ENCODE measurements at places on chromosomes 6 and 20.
A peak's percentile ranks its signal among the peaks of the same experiment; 100 is the strongest.

- DNase-seq = no peak
These were observed 47.1 kb downstream of the SNAI1 start for GRCh38 chr20:50029697-50030461.

GRCh38 chr6:153778216-153778615 lies 260.8 kb upstream of the OPRM1 start:
- no peak for DNase-seq

DNA sequence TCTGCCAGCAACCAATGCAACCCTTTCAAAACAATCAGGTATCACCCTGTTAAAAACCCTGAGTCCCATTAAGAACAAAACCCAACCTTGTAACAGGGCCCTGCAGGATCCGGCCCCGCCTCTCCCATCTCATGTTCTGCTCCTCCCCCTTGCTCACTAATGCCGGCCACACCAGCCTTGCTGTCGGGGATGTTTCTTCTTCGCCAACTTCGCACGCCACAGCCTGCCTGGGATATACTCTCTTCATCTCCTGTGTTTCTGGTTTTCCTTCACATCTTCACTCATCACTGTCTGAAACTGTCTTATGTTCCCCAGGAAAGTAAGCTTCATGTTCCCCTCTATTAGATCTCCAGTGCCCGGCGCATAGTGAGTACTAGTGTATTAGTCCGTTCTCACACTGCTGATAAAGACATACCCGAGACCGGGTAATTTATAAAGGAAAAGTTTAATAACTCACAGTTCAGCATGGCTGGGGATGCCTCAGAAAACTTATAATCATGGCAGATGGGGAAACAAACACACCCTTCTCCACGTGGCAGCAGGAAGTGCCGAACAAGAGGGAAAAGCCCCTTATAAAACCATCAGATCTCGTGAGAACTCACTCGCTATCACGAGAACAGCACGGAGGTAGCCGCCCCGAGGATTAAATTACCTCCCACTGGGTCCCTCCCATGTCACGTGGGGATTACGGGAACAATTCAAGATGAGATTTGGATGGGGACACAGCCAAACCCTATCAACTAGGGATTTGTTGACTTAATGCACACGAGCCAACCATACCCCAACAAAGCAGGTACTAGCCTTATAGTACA lies 5.1 kb downstream of the TP53RK start:
- peak; percentile 76 for DNase-seq

- DNase-seq = no peak
These were observed 17.6 kb downstream of the IL22RA2 start for GRCh38 chr6:137155830-137156229.

DNA sequence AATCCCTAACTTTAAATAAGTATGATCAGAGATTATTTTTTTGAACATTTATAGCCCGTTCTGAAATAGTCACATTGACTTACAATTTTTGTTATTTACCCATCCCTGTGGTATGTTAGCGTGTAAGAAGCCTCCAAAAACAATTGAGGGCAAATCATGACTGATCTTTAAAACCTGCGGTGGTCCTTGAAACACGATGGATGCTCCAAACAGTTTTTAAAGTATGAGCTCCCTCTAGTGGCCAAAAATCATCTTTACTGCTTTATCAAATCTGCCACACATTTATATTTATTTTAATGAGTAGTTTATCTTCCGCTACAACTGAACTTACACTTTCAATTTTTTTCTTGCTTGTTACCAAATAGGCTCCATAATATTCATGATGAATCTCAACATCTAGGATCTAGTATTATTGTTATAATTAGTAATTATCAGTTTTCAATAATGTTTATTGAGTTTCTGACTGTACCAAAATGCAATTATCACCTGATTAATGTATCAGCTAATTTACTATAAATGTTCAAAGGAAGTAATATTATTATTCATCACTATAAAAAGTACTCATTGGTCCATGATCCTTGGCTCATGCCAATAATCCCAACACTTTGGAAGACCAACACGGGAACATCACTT lies 52.2 kb downstream of the MARCKS start:
- DNase-seq = no peak

DNA sequence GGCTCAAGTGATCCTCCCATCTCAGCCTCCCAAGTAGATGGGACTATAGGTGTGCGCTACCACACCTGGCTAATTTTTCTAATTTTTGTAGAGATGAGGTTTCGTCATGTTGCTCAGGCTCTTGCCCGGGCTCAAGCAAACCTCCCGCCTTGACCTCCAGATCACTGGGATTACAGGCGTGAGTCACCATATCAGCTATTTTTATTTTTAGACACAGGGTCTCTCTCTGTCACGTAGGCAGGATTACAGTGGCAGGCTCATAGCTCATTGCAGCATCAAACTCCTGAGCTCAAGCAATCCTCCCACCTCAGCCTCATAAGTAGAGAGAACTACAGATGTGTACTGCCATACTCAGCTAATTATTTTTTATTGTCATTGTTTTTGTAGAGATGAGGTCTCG lies 41.7 kb downstream of the SLC23A2 start:
- DNase-seq = no peak

DNA sequence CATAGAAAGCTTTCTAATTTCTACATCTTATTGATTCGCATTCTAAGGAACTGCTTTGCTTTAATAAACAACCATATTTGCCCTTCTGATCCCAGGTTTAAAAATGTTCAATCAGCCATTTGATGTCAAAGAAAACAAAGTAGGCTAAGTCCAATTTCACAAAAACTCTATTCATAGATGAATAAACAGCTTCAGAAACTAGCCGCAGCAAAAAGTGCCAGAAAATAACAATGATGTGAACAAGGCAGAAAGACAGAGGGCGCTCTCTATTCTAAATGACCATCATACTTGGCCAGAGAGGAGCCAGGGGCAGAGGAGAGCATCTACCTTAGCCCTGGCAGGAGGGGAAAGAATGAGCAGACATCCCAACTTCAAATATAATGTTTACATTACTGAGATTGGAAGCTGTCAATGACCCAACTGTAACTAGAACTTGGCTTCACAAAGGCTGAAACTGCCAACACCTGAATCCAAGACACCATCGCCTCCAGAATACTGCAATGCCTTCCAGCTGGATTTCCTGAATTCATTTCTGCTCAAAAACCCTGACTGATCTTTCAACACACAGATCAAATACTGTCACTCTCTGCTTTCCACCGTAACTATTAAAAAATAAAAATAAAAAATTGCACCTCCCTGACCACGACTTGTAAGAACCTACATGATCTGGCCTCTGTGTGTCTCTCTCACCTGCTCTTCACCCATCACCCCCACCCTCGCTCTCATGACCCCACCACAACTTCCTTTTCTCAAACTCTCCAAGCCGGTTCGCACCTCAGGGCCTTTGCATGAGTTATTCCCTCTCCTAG lies 9.5 kb downstream of the CNKSR3 start:
- DNase-seq = no peak

DNA sequence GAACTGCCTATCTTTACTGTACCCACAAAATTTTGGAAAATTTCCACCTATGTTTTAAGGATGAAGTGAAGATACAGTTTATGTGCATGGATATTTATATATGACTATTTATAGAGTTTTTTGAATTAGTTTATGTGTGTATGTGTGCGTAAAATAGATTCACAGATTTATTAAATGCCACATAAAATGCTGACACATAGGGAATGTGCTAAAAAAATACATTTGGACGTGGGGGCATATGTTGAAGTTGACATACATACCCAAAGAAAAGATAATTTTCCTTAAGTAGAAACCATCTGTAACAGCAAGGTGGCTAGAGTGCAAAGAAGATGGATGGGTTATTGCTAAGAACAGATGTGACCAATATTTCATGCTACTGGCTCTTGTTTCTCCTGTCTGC lies 302.1 kb upstream of the RNF217 start:
- no peak for DNase-seq

DNA sequence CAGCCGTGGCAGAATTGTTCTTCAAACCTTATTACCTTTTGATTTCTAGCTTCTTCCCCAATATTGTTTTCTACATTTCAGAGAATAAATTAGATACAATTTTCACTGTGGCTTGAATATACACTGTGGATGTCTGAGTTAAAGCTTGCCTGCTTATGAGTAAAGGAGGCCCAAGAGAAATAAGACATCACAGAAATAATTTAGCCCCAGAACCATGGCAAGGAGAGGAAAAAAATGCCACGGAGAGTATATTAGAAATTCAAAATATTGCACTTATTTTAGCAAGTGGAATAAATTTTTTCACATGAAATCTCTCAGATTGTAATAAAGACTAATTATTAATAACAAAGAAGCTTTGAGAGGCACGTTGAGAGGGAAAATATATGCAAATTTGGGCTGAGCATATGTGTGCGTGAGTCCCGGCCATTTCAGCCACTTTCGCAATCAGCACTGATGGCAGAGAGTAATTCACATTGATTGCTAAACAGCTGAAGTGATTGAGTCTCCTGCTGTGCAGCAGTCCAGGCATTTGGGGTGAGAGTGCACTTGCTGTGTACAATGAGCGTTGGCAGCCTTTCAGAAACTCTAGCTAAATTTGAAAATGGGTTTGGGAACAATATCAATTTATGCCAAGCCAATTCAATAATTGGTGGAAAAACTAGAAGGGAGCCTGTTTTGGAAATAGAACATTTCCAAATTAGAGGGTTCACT lies 596.0 kb downstream of the EPM2A start:
- DNase-seq = no peak

DNA sequence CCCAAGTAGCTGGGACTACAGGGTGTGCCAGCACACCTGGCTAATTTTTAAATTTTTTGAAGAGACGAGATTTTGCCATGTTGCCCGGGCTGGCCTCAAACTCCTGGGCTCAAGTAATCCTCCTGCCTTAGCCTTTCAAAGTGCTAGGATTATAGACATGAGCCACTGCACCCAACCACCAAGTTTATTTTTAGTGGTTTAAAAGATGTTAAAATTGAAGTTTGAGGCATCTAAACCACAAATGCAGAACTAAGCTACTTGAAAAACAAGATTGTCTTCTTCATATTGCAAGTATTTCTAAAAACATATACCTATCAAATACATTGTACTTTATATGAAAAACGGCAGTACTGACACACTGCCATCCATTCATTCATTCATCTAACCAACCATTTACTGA lies 31.6 kb downstream of the WASF1 start:
- DNase-seq = no peak

DNA sequence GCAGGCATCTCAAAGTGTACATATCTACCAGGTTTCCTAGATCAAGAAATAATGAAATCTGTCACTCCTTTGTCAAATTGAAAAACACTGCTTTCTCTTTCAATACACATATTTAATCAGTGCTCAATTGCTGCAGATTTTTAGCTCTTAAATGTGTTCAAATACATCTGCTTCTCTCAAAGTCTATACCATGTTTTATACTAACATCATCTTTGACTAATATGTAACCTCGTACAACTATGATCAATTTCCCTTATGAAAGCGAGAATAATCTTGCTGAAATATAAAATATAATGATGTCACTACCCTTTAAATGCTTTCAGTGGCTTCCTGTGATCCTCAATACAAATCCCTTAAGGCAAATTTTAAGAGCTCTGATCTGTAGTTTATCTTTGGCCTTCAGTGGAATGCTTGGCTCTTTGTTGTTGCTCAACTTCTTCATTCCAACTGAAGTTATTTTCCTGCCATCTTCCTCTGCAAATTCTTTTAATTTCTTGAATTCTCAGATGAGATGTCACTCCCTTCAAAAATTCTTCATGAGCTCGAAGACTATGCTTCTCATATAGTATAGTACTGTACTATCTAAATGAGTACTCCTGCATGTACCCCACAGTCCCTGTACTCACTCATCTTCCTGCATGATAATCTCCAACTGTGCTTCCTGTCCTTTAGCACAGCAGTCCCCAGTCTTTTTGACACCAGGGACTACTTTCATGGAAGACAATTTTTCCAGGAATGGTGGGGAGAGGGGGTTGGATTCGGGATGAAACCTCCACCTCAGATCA lies 545.1 kb upstream of the GJE1 start:
- no peak for DNase-seq

DNA sequence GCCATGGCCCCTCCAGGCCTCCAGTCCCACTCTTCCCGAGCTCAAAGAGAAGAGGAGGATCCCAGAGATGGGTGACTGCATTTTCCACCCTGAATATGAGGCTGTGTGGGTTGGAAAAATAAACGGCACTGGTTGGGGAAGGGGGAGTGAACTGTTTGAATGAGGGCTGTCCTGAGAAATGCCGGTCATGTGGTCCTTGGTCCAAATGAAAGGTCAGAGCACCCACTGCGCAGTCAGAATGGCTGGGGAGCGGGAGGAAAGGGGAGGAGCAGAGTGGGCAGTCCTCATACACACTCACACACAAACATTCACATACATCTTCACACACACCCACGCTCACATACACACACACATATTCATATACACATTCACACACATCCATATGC lies 83.1 kb downstream of the MRPL14 start:
- DNase-seq = no peak

DNA sequence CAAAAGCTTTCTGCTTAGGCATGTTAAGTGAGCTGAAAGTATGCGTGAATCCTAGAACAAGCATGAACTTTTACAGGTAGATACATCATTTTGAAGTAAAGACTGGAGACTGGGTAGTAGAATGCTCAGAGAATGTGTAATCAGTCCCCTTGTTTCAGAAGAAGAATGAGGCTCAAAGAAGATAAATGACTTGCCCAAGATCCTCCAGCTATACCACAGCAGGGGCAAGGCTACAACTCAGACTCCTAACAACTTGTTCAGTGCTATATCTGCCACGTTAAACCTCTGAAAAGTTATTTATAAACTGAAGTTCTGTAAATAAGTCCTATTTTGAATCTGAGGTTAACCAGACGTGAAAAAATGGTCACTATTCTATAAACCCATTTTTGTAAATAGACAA lies 2.9 kb downstream of the RIPOR2 start:
- no peak for DNase-seq

DNA sequence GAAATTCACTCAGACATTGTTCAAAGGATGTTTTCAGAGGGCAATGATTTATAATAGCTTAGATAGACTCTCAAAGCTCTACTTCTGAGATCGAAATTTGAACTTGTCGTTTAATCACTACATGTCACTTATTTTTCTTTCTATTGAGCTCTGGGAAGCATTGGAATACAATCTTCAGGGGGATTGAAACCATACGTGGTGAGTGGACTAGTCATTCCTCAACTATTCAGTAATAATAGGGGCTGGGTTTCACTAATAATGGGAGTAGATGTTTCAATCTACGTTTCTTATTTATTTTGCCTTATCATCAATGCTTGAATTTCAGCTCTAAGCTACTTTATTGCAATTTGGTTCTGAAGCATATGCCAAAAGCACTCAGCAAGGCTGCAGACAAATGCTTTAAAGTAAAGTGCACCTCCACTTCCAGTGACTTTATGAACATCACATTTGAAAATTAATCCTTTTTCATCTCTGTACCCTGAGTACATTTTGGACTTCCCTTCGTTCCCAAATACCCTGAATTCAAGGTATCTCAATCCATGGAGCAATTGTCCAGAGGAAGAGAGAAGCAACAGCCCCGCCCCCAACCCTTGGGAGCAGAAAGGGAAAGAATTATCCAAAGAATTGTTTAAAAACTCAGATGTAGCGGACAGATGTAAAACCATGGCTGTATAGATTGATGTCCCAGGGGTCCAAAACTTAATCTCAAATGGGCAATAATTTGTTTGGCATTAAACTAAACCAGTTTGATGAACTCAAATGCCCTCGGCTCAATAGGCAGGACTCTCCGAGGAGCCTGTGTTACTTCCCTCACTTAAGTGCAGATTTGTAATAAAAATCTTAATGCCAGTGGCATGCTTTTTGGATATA lies 68.1 kb downstream of the HFE start:
- no peak for DNase-seq
